ENCODE measurements at places on chromosomes 16 and 17. TPM values are rescaled to one million over a fixed set of nuclear protein-coding genes. Genes with fewer than 3 reads are reported as not detected.

- no peak for DNase-seq
Observed at GRCh38 chr16:88780142-88781062, 4.6 kb downstream of the PIEZO1 start.

DNA sequence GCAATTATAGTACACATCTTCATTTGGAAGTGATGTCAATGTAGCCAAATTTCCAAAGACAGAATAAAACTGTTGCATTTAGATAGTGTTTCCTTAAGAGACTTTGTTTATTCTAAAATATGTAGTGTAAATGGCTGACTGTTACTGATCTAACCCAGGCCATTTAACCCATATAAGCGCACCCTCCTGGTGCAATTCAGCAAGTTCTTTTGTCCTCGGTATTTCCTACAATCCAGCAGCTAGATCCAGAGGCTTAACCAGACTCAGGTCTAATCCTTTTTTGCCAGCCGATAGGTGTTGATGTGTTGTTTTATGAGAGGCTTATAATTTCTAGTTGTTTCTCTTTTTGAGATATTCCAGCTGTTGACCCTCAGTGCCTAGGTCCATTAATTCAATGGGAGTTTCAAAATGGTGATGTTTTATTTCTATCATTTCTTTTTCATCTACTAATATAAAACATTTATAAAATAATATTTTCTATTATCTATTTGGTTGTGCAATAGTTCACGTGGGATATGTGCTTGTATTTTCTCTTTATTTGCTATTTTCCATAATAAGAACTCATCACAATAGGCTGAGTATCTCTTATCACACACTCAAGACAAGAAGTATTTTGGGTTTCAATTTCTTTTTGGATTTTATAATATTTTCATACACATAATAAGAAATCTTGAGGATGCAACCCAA, 14.5 kb downstream of the ABCA9 start:
- DNase-seq: peak; percentile 32

DNA sequence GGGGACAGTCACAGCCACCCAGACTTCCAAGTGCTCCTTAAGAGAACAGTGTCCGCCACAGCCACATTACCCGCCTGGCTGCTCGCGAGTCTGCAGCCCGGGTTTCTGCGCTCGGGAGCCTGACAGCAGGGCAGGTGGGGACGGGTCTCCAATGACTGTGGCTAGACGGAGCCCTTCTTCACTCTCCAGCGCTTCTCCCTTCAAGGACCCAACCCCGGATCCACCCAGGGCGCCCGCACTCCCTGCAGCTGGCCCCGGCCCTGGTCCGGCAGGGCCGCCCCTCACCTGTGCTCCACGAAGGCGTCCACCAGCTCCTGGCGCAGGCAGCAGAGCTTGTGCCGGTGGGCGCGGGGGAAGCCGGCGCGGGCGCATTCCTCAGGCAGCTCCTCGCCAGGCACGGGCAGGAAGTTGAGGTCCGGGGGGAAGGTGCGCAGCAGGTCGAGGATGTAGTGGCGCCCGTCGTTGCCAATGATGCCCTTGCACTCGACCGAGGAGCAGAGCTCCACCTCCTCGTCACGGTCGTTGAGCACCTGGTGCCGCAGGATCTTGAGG, 13.9 kb downstream of the CLUH start:
- no peak for DNase-seq

DNA sequence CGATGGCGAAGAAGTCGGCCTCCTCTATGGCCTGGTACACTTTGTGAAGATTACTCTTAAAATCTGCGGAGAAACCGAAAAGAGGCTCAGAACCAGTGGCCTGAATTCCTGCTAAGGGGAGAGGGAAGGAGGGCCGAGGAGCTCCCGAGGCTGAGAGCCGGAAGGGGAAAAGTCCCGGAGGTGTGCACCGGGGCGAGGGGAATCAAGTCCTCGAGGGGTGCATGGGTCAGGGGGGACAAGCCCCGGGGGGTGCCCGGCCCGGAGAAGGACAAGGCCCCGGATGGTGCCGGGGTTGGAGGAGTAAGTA, 495 bp downstream of the PARN start:
- peak; percentile 63 for DNase-seq

DNA sequence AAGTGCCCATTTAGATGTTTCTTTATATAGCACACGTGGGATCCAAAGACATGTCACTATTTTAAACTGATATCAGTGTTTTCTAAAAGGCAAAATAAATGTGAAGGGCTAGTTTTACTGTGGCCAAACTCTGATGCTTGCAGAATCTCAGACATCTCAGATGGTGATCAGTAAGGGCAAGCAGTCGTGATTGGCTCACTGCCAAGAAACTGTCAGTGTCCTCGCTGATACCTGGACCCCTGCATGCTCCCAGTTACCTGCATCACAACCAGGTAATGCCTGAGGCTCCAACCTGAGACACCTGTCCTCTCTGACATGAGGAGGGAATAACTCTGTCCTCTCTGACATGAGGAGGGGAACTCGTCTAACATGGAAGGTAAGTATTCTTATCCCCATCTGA, 114.0 kb downstream of the SPECC1 start:
- DNase-seq: no peak

DNA sequence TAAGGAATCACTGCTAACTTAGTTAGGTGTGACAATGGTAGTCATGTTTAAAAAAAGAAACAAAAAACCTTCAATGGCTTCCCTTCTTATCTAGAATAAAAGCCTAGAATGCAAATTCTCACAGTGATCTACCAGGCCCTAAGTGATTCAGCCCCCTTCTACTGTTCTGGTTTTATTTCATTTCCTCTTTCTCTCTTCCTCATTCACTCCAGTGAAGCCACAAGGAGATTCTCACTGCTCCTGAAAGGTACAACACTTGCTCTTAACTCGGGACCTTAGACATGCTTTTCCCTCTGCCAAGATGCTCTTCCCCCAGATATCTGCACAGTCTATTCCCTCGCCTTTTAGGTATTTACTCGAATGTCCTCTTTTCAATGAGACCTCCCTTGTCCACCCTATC, 3.7 kb downstream of the PIGS start:
- no peak for DNase-seq

GRCh38 chr17:18916816-18917500, 35.0 kb upstream of the SLC5A10 start:
- DNase-seq: no peak

DNA sequence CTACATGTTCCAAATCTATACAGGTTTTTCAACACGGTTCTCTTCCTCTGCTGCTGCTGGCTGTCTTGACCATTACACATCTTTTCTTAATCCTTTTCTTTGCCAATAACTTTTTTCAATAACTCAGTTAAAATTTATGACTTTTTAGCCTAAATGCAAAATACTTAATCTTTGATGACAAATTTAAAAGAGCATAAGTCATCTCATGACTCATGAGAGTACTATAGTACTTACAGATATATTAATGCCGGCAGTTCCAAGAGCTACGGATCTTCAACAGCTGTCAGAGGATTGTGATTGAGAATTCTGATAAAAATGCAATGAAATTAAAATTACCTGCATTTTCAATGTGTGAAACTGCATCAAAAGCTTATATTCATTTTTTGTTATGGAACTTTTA, 105.5 kb downstream of the KPNA2 start:
- no peak for DNase-seq

DNA sequence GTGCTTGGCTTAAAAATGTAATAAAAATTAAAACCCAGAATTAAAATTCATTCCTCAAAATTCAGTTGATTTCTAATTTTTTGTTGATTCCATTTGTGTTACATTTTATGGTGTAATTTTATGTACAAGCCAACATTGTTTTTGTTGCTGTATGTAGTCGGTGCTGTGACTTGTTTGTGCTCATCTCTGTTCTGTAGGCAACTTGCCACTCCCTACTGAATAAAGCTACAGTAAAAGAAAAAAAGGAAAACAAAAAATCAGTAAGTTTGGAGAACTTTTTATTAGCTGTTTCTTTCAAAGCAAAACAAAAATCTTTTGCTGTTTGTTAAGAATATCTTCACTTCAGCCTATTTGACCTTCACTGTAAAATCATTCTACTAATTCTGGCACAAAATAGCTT, 44.3 kb downstream of the OMG start:
- DNase-seq: no peak

- DNase-seq: no peak
Observed at GRCh38 chr17:62998166-62998565, 32.1 kb downstream of the TANC2 start.

DNA sequence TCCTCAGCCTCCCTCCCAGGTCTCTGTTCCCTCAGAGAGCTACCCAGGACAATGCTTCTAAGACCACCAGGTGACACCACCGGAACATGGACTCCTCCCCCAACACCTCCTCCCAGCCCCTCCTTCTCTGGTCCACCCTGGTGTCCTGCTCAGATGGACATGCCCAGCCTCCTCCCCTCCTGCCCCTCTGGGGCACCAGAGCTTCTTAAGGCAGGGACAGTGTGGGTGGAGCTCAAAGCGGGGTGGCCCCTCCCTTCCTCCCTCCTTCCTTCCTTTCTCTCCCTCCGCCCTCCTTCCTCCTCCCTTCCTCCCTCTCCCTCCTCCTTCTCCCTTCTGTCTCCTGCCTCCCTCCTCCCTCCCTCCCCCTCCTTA, 22.7 kb downstream of the TRPV3 start:
- DNase-seq: peak; percentile 50

DNA sequence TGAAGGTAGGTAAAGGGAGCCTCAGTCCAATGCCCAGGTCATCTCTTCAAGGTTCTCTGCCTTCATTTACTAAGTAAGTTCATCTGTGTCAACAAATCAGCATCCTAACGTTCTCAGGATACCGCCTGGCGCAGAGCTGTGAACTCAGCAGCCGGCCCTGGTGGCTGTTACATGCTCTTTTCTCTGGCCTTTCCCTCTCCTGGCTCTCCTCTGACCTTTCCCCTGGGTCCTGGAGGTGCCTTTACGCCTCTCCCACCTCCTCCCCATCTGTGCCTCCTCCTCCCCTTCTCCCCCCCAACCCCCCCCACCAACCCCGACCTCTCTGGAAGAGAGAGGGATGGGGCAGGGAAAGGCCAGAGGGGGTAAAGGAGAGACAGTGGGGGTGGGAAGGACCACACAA, 19.5 kb downstream of the COTL1 start:
- no peak for DNase-seq

GRCh38 chr17:35433075-35433894, 985 bp upstream of the SLFN12 start:
- DNase-seq: peak; percentile 96

- peak; percentile 85 for DNase-seq
Observed at GRCh38 chr17:74987909-74988711, 678 bp downstream of the CDR2L start.

- DNase-seq: no peak
Observed at GRCh38 chr17:69427486-69428197, 13.1 kb downstream of the MAP2K6 start.

GRCh38 chr17:64573214-64573613, 66.4 kb downstream of the CEP95 start:
- no peak for DNase-seq

- no peak for DNase-seq
Observed at GRCh38 chr17:66953630-66954020, 10.9 kb upstream of the CACNG4 start.

- no peak for DNase-seq
Observed at GRCh38 chr16:58265480-58266052, 29.3 kb downstream of the PRSS54 start.

GRCh38 chr16:11494029-11494428, 92.7 kb downstream of the LITAF start:
- DNase-seq: no peak

GRCh38 chr17:39018267-39019134, 51.3 kb upstream of the FBXO47 start:
- no peak for DNase-seq

DNA sequence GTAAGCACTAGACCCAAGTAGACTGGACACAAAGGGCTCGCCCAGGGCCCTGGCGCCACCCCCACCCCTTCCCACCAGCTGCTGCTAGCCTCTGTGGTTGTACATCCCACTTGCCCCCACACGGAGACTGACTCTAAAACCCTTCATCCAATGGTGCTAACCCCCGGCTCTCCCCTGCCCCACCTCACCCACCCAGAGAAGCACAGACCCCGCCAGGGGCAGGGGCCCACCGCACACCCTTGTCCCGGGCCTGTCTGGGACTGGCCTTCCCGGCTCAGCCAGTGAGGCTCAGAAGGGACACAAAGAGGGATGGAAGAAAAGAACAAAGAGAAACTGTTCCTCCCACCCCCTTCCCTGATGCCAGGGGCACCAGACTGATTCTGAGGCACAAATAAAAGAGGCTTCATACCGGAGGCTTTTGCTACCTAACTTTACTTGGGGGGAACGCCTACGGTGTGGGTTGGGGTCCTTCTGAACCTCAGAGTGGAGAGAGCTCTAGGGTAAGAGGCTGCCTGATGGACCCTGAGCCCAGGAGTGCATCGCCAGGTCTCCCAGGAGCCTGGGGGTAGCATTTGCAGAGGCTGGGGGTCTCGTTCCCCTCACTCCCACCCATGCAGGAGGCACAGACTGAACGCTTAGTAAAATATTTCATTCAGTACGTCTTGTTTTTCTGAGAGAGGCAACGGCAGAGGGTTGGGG, 8.2 kb downstream of the CORO6 start:
- DNase-seq: peak; percentile 16

- DNase-seq: no peak
Observed at GRCh38 chr16:72302332-72302731, 130.4 kb upstream of the PMFBP1 start.

DNA sequence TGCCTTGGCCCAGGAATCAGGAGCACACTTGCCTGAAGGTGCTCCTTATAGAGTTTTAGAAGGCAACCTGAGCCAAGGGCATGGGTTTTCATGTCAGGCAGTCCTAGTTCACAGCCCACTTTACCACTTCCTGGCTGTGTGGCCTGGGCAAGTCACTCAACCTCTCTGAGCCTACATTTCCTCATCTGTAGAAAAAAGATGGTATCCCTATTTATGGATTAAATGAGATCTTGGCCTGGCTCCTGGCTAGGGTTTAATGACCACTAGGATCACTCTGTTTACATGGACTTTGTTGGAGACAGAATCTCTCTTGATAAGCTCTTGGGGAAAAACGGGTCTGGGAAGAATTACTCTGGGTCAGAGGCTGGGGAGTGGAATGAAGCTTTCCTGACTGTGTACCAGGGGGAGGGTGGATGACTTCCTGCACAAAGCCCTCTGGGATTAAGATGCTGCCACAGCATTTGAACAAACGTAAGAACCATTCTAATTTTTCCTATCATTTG, 2.3 kb downstream of the MT2A start:
- no peak for DNase-seq

Gene C17orf78
- polyA plus RNA-seq: 0.19 TPM

Gene THOC6
- polyA plus RNA-seq: 96.1 TPM

Gene CLDN7
- polyA plus RNA-seq: 46.1 TPM

Gene PRSS21
- polyA plus RNA-seq: 3.1 TPM

Gene LDHD
- 5.0 TPM for polyA plus RNA-seq

Gene NETO2
- 6.4 TPM for polyA plus RNA-seq

Gene HASPIN
- polyA plus RNA-seq: 6.1 TPM

Gene CACNG1
- not detected for polyA plus RNA-seq

Gene SREBF1
- polyA plus RNA-seq: 43.7 TPM
